ENCODE measurements at places on chromosomes 7 and 10.

GRCh38 chr7:39745320-39745719 is 121.9 kb downstream of the RALA start:
- no peak for DNase-seq

- DNase-seq: no peak
Observed at GRCh38 chr7:2956076-2956475, 87.6 kb downstream of the CARD11 start.

DNA sequence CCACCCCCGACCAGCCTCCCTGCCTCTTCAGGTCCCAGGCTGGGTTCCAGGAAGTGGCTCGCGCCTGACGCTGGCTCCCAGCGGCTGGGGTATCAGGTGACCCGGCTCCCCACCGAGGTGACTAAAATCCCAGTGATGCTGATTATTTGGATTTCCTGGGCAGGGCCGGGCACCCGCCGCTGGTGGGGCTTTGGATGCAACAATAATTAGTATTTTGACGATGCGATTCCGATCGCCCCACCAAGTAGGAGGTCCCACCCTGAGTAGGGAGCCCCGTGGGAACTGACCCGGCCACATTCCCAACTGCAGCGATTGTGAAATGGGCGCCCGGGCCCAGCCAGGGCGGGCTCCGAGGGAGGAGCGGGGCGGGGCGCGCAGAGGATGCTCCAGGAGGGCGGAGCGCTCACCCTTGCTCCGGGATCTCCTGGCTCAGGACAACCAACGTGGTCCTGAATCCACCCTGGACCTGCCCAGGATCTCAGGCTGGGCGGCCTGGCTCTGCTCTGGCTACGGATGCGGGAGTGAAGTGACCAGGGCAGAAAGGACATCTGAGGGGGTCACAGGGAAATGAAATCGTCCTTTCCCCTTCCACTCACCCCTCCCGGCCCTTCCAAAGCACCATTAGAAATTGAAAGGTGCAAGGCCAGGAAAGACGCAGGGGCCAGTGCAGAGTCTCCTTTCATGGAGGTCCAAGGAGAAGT is 32.6 kb downstream of the DUSP5 start:
- DNase-seq: peak; percentile 86

- DNase-seq: no peak
Observed at GRCh38 chr10:125817337-125817946, 5.6 kb downstream of the UROS start.

DNA sequence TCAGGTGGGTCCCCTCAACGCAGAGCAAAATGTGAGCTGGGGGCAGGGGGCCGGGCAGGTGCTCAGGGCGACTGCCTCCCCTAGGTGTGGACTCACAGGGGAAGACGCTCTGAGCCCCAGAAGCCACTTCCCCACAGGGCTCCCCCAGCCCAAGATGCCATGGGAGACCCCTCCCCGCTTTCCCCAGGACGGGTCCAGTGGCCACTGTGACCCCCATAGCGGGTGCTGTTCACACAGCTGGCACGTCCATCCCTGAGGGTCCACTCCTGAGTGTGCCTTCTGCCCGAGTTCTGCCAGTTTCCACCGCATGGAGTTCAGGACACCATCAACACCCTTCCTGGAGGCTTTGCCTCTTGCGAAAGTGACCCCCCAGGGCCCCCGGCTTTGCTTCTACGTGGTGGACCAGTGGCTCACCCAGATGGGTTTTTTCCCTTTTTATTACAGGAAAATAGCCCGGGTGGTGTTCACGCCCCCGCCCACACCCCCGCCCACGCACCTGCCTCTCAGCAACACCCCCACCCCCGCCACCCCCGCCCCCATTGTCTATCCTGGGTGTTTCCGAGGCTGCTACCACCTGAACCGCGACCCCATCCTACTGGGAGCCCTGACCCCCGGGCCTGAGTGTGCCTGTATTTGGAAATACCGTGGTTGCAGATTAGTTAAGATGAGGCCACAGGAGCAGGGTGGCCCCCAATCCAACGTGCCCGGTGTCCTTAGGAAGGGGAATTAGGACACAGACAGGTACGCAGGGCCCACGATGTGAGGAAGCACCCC is 32.0 kb downstream of the ADAP1 start:
- DNase-seq: no peak

GRCh38 chr7:132380059-132380458 is 196.2 kb downstream of the PLXNA4 start:
- peak; percentile 54 for DNase-seq
